ENCODE measurements at places on chromosomes 2 and 18. TPM values are rescaled to one million over a fixed set of nuclear protein-coding genes. Genes with fewer than 3 reads are reported as not detected.

The MDH1B gene
- 1.3 TPM for total RNA-seq

The HOXD12 gene
- not detected for total RNA-seq

The SLC9A4 gene
- not detected for total RNA-seq

The MC5R gene
- total RNA-seq = not detected

The LAMA1 gene
- total RNA-seq = 28.7 TPM

The ACVR1 gene
- 21.2 TPM for total RNA-seq

The CCDC178 gene
- total RNA-seq = 0.11 TPM

The B3GNT7 gene
- total RNA-seq = 42.2 TPM

The CYP27C1 gene
- total RNA-seq = 2.3 TPM

The LIMS3 gene
- 0.46 TPM for total RNA-seq

The ACKR3 gene
- total RNA-seq = 0.64 TPM

The SP140L gene
- total RNA-seq = 1.9 TPM

The RAX gene
- 0.37 TPM for total RNA-seq

The NAT8 gene
- total RNA-seq = not detected

The KCTD1 gene
- 10.4 TPM for total RNA-seq

The C2orf15 gene
- total RNA-seq = 6.2 TPM

The HEATR5B gene
- 14.0 TPM for total RNA-seq

The VAMP5 gene
- 0.59 TPM for total RNA-seq

The RASGRP3 gene
- total RNA-seq = not detected

The LRATD1 gene
- 0.31 TPM for total RNA-seq

The AQP12B gene
- total RNA-seq = not detected

The ELOA2 gene
- not detected for total RNA-seq

The TANC1 gene
- total RNA-seq = 2.5 TPM

The PAIP2B gene
- total RNA-seq = 16.8 TPM

The EDAR gene
- total RNA-seq = not detected

The TMEM247 gene
- total RNA-seq = not detected

The FBXO36 gene
- 3.4 TPM for total RNA-seq

The KLHL41 gene
- total RNA-seq = not detected

The IL1R1 gene
- 0.46 TPM for total RNA-seq

The METTL21A gene
- 68.6 TPM for total RNA-seq

The DAW1 gene
- not detected for total RNA-seq

The ANKRD30BL gene
- total RNA-seq = not detected

The TGFA gene
- 3.3 TPM for total RNA-seq

The EML6 gene
- total RNA-seq = 0.64 TPM

The HS6ST1 gene
- total RNA-seq = 58.9 TPM

The DYTN gene
- total RNA-seq = not detected

The ATP6V1C2 gene
- 1.2 TPM for total RNA-seq

The COLEC12 gene
- total RNA-seq = 0.59 TPM

The TMEM185B gene
- total RNA-seq = 29.0 TPM
